Activated T-cell treated with anti-CD3 and anti-CD28 coated beads for 24 hours (primary cell): ENCODE measurements at places on chromosomes 2 and 18.

- DNase-seq = no peak
These were observed 364.4 kb upstream of the CYRIA start for GRCh38 chr2:17030047-17030446.

- no peak for DNase-seq
These were observed 228.6 kb upstream of the STK17B start for GRCh38 chr2:196399722-196400691.

DNA sequence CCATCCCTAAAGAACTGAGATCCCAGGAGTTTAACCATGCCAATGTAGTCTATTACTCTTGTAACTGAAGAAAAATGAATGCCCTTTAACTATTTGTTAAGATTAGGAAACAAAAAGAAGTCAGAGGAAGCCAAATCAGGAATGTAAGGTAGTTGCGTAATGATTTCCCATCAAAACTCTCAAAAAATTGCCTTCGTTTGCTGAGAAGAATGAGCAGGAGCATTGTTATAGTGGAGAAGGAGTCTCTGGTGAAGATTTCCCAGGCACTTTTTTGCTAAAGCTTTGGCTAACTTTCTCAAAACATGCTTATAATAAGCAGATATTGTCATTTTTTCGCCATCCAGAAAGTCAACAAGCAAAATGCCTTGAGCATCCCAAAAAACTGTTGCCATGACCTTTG lies 224.0 kb upstream of the SIX2 start:
- DNase-seq = no peak

DNA sequence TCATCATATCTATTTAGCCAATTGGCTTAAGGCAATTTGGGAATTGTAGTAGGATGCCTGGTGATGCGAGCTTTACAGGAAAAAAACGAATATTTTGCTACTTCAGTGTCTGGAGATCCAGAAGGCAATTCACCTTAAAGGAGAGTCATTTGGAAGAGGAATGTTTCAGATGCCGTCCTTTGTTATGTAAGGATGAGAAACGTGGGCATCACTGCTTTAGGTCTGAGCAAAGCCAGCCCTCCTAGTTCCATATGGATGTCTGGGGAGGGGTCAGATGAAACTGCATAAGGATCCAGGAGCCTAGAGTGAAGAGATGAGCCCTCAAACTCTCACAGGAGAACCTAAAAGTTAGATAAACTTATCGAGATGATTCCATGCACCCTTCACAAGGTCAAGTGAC lies 30.9 kb upstream of the DOCK10 start:
- DNase-seq = no peak

DNA sequence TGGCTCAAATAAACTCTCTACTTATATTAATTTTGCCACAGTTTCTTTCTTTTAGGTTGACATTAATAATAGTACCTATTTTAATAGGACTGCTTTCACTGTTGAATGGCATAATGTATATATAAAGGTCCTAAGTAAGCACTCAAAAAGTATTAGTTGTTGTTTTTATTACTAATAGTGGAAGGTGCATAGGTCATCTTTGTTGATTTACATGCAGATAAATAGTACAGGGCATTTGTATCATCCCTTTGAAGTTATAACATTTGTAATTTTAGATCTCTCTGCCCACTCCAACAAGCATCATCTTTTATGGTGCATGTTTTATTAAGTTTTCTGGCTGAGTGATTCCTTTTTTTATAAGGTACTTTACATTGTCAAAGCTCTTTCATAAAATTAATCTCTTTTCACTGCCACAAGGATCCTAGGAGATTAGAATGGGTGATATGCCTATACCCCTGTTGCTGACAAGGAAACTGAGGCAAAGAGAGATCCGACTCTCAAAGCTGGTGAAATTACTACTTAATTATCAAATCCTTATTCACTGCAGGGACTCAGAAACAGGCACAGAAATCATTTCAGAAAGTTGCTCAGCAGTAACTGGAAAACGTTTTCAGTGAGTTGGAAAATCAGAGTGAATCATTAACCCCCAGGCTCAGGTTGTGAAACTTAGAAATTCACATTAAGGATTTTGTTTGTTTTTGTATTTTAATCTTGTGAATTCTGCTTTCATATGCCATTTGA lies 299.6 kb downstream of the AGPS start:
- DNase-seq = no peak

GRCh38 chr2:234046521-234046920 lies 4.0 kb upstream of the SPP2 start:
- DNase-seq = no peak

GRCh38 chr2:158806941-158807340 lies 11.8 kb downstream of the DAPL1 start:
- DNase-seq = no peak

GRCh38 chr2:69682525-69682924 lies 39.0 kb upstream of the AAK1 start:
- no peak for DNase-seq

GRCh38 chr18:11387880-11388279 lies 221.5 kb upstream of the SLC35G4 start:
- no peak for DNase-seq

GRCh38 chr18:23189768-23190661 lies 54.7 kb downstream of the CABLES1 start:
- no peak for DNase-seq

- no peak for DNase-seq
These were observed 7.0 kb downstream of the NDUFV2 start for GRCh38 chr18:9109523-9109922.

GRCh38 chr2:19747310-19748072 lies 154.3 kb downstream of the TTC32 start:
- no peak for DNase-seq

- DNase-seq = no peak
These were observed 207.5 kb downstream of the SEPTIN10 start for GRCh38 chr2:109406301-109406700.

- no peak for DNase-seq
These were observed 89.1 kb upstream of the ID2 start for GRCh38 chr2:8592736-8593135.

- DNase-seq = no peak
These were observed 69.8 kb downstream of the BABAM2 start for GRCh38 chr2:27960237-27960912.

- DNase-seq = no peak
These were observed 76.0 kb downstream of the ARHGAP15 start for GRCh38 chr2:143205106-143205764.

DNA sequence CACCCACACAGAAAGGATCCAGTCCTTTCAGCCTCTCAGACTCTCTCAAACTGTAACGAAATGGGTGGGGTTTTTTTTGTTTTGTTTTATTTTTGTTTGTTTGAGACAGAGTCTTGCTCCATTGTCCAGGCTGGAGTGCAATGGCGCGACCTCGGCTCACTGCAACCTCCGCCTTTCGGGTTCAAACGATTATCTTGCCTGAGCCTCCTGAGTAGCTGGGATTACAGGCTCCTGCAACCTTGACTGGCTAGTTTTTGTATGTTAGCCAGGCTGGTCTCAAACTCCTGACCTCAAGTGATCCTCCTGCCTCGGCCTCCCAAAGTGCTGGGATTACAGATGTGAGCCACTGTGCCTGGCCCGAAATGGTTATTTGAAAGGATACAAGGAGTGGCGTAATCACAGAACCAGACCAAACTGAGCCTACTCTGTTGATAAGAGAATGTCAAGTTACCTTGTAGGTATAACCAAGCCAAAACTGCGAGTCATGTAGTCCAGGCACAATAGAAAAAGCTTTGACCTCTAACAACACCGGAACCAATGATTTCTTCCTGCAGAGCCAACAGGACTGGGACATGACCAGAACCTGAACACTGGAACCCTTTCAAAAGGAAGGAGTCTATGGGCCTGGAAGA lies 72.5 kb downstream of the NCAPH start:
- no peak for DNase-seq

GRCh38 chr2:44164617-44165016 lies 4.1 kb upstream of the PPM1B start:
- DNase-seq = no peak

DNA sequence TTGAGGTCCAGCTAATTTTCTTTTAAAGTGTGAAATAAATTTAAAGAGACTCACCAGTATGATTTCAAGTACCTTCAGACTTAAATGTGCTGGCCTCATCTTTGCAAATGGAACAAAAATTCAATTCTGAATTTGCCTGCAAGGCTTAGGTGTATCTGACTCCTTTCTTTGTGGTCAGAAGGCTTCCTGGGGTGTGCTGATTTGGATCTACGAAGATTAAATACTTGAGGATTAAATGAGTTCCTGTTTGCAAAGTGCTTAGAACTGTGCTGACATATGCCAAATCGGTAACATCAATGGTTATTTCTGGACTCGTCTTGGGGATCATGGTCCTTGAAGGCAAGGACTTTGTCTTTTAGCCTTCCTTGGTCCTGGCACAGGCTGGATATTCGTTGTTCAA lies 9.7 kb downstream of the KLHL29 start:
- no peak for DNase-seq

DNA sequence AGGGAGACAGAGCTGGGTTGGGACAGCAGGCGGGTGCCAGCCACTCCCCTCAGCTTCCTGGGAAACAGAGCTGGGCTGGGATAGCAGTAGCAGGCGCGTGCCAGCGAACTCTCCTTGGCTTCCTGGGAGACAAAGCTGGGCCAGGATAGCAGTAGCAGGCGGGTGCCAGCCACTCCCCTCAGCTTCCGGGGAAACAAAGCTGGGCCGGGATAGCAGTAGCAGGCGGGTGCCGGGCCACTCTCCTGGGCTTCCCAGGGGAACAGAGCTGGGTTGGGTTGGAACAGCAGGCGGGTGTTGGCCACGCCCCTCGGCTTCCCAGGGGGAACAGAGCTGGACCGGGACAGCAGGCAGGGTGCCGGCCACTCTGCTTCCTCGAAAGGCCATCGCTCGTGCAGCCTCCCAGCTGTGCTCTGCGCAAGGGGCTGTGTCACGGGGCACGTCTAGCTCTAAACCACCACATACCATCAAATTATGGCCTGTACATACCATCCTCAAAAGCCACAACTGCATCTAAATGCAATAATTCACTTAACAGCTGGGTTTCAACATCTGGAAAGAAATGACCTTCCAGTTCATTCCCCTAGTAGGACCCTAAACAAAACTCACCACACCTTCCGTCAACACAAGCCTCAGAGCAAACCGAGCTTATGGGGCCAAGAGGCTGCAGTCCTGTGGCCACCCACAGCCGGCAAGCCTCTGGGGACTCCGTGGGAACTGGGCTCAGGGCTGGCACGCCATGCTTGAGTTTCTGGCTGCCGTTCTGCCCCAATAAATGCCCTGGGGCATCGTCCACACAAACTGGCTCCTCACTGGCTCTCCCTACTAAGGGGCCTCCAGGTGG lies 228.3 kb downstream of the TWIST2 start:
- DNase-seq = no peak

GRCh38 chr2:135050684-135051083 lies 1.4 kb upstream of the RAB3GAP1 start:
- no peak for DNase-seq

- DNase-seq = no peak
These were observed 36.2 kb downstream of the XDH start for GRCh38 chr2:31378389-31378788.

GRCh38 chr2:242038928-242039341 lies 169.4 kb downstream of the RTP5 start:
- DNase-seq = no peak

DNA sequence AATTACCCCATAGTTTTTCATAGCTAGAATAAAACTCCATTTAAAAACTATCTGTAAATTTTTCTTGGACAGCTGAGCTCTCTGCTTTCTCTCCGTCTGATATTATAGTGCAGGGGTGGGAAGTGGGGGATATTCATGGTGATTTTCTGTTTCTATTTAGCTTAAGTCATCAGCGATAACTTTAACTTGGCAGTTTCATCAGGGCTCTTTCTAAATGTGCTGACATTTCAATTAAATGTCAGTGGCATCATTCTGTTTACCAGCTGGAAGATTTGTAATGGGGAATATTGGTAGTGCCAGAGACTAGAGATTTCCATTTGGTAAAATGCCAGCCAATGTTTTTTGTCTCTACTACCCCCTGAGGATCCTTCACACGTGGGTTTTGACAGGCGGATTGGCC lies 53.5 kb upstream of the CAPN13 start:
- no peak for DNase-seq

- DNase-seq = no peak
These were observed 103.5 kb downstream of the CABLES1 start for GRCh38 chr18:23238651-23239349.
